ENCODE measurements at places on chromosomes 2 and 18. TPM values are rescaled to one million over a fixed set of nuclear protein-coding genes. Genes with fewer than 3 reads are reported as not detected.

The SCTR gene
- total RNA-seq, result not detected

The GLB1L gene
- 12.7 TPM for total RNA-seq

The CDCA7 gene
- 82.5 TPM for total RNA-seq

The ELOA2 gene
- not detected for total RNA-seq

The RBKS gene
- 0.86 TPM for total RNA-seq

The TCF7L1 gene
- total RNA-seq, result 41.8 TPM

The MAL gene
- total RNA-seq, result 0.65 TPM

The FZD7 gene
- 91.0 TPM for total RNA-seq

The LRP2 gene
- 27.5 TPM for total RNA-seq

The TUBB6 gene
- 81.8 TPM for total RNA-seq

The AQP12B gene
- not detected for total RNA-seq

The BOLL gene
- total RNA-seq, result not detected

GRCh38 chr2:18741191-18741590 lies 151.8 kb upstream of the NT5C1B start:
- no peak for DNase-seq
- no peaks in the 10 kb centered on the region for H3K36me3 ChIP-seq
- H3K27me3 ChIP-seq, result peaks cover 4% of the 10 kb centered on the region
- H3K4me1 ChIP-seq, result no peaks in the 10 kb centered on the region

- no peak overlapping the region for H3K27ac ChIP-seq
- H3K4me3 ChIP-seq, result no peak overlapping the region
- peaks cover 2% of the 10 kb centered on the region for H3K27me3 ChIP-seq
- H3K4me1 ChIP-seq, result peaks cover 1% of the 10 kb centered on the region
These were observed 10.2 kb upstream of the CHN1 start for GRCh38 chr2:175015340-175015739.

GRCh38 chr2:227106845-227107759 lies 56.9 kb downstream of the COL4A4 start:
- no peaks in the 10 kb centered on the region for H3K27me3 ChIP-seq
- H3K4me1 ChIP-seq, result no peaks in the 10 kb centered on the region
- H3K36me3 ChIP-seq, result no peaks in the 10 kb centered on the region

DNA sequence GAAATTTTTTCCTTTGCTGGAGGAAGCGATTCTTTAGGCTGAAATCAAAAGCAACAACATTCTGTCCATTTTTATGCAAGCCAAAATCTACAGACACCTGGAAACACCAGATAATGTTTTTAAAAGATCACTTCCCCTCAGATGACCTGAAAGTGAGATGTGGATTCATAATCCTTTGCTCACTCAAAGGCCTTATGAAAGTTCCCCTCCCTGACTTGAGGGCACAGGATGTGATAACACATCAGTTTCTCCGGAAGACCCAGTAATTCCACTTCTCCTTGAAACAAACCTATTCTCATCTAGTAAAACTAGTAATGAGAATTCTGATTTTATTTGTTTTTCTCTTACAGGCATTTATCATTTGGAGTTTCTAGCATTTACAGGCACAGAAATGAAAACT lies 218.3 kb upstream of the RND3 start:
- no peak overlapping the region for H3K27ac ChIP-seq
- H3K36me3 ChIP-seq, result no peaks in the 10 kb centered on the region
- peaks cover 24% of the 10 kb centered on the region for H3K4me1 ChIP-seq

DNA sequence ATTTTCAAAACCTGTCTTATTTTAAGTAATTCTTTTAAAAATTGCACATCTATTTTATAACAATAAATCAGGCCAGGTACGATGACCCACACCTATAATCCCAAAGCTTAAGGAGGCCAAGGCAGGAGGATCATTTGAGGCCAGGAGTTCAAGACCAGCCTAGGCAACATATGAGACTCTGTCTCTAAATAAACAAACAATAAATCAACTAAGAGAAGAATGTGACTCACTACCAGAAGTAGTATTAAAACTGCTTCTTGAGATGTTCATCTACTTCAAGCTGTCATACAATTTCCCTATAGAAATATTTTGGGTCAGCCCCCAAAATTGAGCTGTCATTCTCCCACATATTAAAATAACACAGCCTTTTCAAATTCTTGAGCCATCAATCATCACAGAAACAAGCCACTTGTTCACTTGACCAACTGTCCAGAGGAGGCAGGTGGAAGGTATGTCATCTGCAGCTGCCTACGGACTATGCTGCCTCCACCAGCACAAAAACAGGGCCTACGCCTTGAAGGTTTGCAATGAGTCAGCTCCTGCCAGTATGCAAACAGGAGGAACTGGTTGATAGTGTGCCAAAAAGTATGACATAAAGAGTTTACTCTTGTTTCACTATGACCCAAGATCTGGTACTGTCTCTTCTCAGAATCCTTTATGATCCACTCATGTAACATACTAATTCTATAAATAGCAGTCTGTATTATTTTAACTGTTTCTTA lies 33.6 kb downstream of the KIDINS220 start:
- DNase-seq, result no peak
- H3K27ac ChIP-seq, result no peak overlapping the region
- H3K36me3 ChIP-seq, result peaks cover 17% of the 10 kb centered on the region
- H3K4me1 ChIP-seq, result peaks cover 7% of the 10 kb centered on the region
- no peaks in the 10 kb centered on the region for H3K27me3 ChIP-seq

DNA sequence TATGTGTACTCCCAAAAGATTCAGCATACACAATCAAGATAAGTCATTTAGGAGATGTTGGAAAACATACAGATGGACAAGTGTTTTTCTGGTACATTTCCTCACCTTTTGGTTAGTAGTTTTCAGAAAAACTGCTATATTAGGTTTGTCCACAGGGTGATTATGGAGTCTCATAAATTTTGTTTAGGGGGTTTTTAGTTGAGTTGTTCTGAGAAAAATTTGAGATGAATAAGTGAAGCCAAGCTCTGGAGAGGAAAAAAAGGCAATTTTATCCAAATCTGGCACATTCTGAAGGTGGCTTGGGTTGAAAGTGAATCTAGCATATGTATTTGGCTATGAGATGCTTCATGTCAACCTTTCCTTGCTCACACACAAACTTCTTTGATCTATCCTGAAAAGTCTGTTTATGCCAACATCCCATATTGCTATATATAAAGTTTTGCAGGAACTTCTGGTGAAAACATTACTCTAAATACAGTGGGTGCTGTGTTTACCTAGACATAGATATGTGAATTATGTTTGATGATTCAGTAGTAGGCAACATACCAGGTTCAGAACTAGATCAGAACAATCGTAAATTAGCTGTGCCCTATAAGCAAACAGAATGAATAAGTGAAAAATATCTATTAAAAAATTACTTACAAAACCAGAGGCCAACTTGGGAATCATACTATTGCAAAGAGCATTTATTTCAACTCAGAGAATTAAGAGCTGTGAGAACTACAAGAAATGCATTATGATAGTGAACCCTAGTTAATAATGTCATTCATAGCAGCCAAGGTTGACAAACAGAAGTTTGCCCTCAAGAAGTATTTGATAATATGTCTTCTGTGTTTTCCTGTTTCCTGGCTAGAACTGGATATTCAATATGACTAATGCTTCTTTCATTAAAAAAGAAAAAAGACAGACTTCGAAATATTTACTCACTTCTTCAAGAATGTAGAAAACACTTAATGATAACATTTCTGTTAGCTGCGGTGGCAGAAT lies 552.0 kb downstream of the IRS1 start:
- peaks cover 4% of the 10 kb centered on the region for H3K4me1 ChIP-seq
- no peak overlapping the region for H3K4me3 ChIP-seq
- no peak for DNase-seq
- peaks cover 4% of the 10 kb centered on the region for H3K36me3 ChIP-seq

- peak overlapping the region; percentile 98 for H3K4me3 ChIP-seq
- peaks cover 50% of the 10 kb centered on the region for H3K4me1 ChIP-seq
- H3K36me3 ChIP-seq, result no peaks in the 10 kb centered on the region
- H3K27me3 ChIP-seq, result no peaks in the 10 kb centered on the region
These were observed 10.0 kb downstream of the PRELID3A start for GRCh38 chr18:12417687-12418086.

GRCh38 chr2:160925956-160926355 lies 234.3 kb upstream of the TANK start:
- no peaks in the 10 kb centered on the region for H3K4me1 ChIP-seq
- H3K36me3 ChIP-seq, result no peaks in the 10 kb centered on the region
- H3K27ac ChIP-seq, result no peak overlapping the region
- DNase-seq, result no peak
- no peak overlapping the region for H3K4me3 ChIP-seq

GRCh38 chr2:95017836-95018235 lies 7.7 kb upstream of the MAL start:
- peaks cover 34% of the 10 kb centered on the region for H3K27me3 ChIP-seq
- H3K4me1 ChIP-seq, result peaks cover 6% of the 10 kb centered on the region
- no peak overlapping the region for H3K4me3 ChIP-seq
- no peaks in the 10 kb centered on the region for H3K36me3 ChIP-seq

DNA sequence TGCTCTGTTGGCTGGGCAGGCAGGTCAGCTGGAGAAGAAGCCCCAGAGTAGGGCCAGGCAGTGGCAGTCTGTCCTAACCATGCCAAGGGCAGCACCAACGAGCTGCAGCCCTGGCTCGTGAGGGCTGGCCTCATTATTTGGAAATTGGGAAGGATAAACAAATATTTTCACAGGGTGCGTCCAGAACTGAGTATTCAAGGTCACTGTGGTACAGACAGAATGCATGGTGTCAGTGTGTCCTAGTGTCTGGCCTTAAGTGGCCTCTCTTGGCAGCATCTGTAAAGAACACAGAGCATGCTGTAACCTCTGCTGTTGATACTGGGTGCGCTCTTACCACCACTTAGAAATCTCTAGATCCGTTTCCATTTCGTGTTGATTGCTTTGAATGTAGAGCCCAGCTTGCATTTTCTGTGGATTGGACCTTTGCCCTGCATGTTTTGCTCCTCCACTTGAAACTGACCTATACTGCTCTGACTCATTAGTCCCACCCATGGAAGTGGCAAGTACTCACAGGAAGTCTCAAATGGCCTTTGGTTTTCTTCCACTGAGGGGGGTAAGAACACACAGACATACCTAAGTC lies 88.2 kb downstream of the GREB1L start:
- DNase-seq, result no peak
- no peaks in the 10 kb centered on the region for H3K27me3 ChIP-seq
- no peak overlapping the region for H3K4me3 ChIP-seq
- peak overlapping the region; percentile 59 for H3K27ac ChIP-seq
- peaks cover 56% of the 10 kb centered on the region for H3K4me1 ChIP-seq
- H3K36me3 ChIP-seq, result peaks cover 3% of the 10 kb centered on the region

DNA sequence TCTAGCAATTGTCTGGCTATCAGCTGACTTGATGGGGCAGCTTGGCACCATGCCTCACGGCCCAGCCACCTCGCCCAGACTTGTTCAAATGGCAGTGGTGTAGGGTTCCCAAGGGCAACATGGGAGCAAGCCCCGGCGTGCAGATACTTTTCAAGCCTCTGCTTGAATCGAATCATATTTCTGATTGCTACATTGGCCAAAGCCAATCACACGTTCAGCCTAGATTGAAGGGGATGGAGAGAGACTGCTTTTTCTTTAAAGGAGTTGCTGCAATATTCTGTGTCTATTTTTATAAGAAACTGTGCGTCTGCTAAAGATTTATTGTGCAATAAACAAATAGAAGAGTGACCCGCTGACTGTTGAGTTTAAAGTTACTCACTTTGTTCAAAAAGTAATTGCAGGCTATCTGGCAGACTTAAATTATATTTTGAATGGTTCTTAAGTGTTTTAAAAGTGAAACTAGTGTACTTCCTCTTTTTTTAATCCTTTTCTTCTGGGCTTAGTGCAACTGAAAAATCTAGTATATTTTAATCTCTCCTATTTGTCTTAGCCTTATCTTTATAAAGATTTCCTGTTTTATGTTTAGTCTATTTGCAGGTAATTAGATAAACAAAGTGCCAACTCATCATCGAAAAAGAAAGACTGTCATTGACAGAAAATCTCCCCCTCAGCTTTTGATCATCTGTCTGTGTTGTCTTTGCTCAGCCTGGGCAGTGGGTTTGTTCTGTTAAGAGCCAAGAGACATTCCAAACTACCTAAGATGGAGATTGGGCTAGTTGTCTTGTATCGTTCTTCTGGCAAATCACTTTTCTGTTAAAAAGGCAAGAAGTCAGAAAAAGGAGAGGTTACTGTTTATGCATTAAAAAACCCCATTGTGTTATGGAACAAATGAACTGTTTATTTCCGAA lies 156.1 kb downstream of the TPGS2 start:
- no peak overlapping the region for H3K27ac ChIP-seq
- no peak overlapping the region for H3K4me3 ChIP-seq
- no peak for DNase-seq

DNA sequence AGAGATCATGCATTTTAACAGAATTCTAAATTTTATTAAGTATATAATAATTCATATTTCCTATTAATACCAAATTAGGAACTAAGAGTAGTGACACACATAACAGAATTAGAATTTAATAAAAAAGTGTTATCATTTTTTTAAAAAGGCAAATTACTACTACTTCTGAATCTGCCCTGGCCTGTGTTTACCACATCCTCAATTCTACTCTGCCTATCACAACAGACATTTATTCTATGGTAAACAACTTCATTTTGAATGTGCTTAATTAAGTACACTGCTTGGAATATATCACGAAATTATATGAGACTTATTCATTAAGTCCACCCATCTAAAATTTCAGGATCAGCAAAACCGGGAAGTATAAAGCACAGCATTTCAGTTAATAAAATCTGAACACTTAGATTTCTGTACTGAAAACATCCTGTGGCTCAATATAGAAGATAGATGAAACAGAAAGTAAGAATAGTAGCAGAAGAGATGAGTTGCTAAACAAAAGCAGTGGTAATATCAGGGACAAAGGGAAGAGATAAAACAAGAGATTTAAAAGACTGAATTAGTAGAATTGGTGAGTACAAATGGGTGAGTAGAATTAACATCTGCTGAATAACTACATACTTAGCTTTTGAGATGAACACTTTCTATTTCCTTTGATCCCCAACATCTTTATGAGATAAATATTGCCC lies 3.7 kb downstream of the SMC6 start:
- H3K36me3 ChIP-seq, result no peaks in the 10 kb centered on the region
- peaks cover 27% of the 10 kb centered on the region for H3K4me1 ChIP-seq
- no peak overlapping the region for H3K27ac ChIP-seq
- DNase-seq, result no peak
- H3K27me3 ChIP-seq, result no peaks in the 10 kb centered on the region

DNA sequence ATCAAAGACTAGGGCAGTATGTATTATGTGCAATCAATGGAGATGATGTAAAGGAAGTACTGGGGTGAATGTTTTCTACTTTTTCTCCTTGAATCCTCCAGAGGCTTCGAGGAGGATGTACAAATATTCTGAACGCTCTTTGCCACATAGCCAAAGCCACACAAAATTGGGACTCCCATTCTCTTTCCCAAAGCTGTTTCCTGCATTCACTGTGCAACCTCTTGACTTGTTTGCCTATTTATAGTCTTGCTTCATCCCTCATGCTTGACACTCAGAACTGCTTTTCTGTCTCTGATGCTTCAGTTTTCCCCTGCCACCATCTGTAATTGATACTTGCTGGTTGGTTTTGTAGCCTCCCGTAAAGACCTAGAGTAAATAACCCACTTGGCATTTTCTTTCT lies 208.2 kb upstream of the RBMS1 start:
- no peak overlapping the region for H3K27ac ChIP-seq
- H3K27me3 ChIP-seq, result no peaks in the 10 kb centered on the region
- H3K36me3 ChIP-seq, result peaks cover 5% of the 10 kb centered on the region
- peaks cover 46% of the 10 kb centered on the region for H3K4me1 ChIP-seq
